ENCODE measurements at places on chromosomes 3 and 15.

- no peak for DNase-seq
Measured at GRCh38 chr15:100234158-100235029, 107.4 kb downstream of the ADAMTS17 start.

- no peak for DNase-seq
Measured at GRCh38 chr3:141336672-141337522, 31.4 kb upstream of the ZBTB38 start.

GRCh38 chr3:71504250-71505036 lies 79.1 kb downstream of the FOXP1 start:
- no peak for DNase-seq

GRCh38 chr3:34570916-34571705 lies 772.7 kb downstream of the PDCD6IP start:
- no peak for DNase-seq

- no peak for DNase-seq
Measured at GRCh38 chr15:69790632-69791031, 307.1 kb downstream of the TLE3 start.

DNA sequence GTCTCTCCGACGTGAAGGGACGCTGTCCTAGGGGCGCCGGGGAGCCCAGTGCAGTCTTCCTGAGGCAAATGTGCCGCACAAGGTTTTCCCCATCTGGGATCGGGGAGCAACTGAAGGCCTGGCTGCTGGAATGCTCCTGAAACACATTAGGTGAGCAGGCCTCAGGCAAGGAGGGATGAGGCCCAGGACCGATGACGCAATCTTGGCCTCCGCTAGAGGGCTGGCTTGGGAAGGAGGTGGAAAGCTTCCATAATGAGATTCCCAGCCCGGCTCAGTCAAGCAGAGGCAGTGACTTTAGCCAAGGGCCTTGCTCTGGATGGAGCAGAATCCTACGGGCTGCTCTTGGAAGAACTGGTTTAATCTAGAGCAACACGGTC lies 50.8 kb downstream of the CPN2 start:
- no peak for DNase-seq

- DNase-seq = no peak
Measured at GRCh38 chr15:34584996-34585395, 1.5 kb upstream of the GOLGA8B start.

GRCh38 chr15:85825719-85826118 lies 31.0 kb upstream of the KLHL25 start:
- peak; percentile 8 for DNase-seq

- DNase-seq = no peak
Measured at GRCh38 chr3:134028486-134029255, 1.1 kb downstream of the SLCO2A1 start.

DNA sequence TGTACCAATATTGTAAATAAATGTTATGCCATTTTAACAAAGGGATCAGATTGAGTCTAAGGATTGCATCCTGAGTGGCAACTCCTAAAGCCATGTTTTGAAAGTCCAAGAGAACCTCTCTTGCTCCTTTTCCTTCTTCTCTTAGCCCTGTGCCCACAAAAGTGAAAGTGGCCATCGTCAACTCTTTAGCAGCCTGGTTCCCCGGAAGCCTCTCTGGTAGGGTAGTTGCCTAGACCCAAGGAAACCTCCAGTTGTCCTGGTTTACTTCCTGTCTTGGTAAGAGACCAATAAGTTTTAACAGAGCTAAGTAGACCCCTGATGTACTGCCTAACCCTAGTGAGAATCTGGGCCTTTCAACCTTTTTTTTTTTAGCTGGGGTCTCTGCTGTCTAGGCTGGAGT lies 10.2 kb upstream of the ITPKA start:
- no peak for DNase-seq

DNA sequence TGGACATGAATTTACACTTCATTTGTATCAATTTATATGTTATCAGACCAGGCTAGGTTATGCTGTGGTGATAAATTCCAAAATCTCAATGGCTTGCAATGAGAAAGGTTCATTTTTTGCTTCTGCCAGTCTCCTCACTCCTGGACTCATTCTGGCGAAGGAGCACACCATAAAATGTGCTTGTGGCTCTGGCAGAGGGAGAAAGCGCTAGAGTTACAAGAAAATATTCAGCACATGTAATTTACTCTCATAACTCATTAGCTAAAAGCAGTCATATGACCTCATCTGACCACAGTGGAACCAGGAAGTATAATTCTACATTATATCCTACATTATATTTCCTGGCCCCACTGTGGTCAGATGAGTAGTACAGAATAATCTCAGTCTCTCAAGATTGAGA lies 193.8 kb downstream of the BCHE start:
- DNase-seq = no peak

GRCh38 chr3:197186887-197187588 lies 111.4 kb downstream of the DLG1 start:
- DNase-seq = peak; percentile 67

GRCh38 chr3:38343797-38344594 lies 2.6 kb upstream of the XYLB start:
- no peak for DNase-seq

GRCh38 chr3:14524920-14525660 lies 15.1 kb downstream of the GRIP2 start:
- DNase-seq = no peak

- no peak for DNase-seq
Measured at GRCh38 chr3:57518276-57518915, 25.7 kb downstream of the DNAH12 start.

DNA sequence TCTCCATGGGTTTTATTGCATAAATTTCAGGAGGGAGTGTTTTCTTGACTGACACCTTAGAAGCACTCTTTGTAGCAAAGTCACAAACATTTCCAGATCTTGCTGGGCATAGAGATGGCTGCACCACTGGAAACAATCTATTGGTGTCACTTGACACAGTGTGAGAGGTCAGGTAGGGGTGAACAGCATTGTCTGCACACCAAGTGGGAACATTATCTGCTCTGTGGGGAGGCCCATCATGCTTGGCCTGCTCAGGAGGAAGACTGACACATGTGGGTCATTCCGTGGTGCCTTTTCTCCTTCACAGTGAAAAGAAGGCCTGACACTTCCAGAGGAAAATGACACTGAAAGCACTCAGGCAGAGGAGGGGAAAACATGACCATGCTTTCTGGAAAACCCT lies 149.9 kb upstream of the GALNT15 start:
- no peak for DNase-seq

- DNase-seq = no peak
Measured at GRCh38 chr3:169269005-169269404, 394.5 kb downstream of the MECOM start.

DNA sequence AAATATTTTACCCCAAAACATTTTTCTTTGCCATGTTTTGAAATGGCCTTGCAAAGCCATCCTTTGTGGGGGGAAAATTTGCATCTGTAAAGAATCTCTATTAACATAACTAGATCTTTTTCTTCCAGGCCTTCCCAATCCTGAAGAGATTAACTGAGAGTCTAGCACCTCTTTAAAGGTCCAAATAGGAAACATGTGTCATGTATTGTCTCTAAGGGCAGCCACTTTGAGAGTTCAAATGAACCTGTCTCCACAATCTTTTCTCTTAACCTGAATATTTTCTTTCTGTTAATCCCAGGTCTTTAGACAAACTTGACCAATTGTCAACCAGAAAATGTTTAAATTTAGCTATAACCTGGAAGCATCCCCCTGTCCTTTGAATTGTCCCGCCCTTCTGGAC lies 236.6 kb upstream of the PROK2 start:
- DNase-seq = no peak

GRCh38 chr3:174462916-174463315 lies 396.2 kb upstream of the NAALADL2 start:
- DNase-seq = no peak

GRCh38 chr15:48922046-48922445 lies 41.7 kb downstream of the SHC4 start:
- no peak for DNase-seq

DNA sequence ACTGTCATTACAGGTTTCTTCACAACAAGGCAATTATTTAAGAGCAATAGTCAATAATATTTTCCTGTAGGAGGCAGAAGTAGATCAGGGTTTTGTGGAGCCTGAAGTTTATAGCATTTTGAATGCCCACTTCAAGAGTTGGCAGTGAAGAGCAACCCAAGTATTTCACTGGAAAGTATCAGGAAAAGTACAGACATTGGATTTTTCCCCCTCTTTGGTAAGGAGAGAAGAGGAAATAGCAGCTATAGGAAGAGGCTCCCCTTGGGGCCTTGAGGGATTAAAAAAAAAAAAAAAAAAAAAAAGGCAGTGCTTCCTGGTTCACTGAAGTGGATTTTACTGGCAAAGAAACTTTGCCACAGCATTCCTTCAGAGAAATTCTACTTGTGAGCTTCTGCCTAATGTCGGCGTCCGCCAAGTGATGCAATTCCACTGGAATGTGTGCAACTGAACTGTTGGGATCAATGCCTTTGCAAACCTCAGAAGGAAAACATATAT lies 5.7 kb upstream of the CNTN6 start:
- DNase-seq = no peak

GRCh38 chr3:187774185-187774789 lies 29.0 kb upstream of the BCL6 start:
- DNase-seq = no peak

- DNase-seq = no peak
Measured at GRCh38 chr3:45878124-45878523, 8.2 kb upstream of the CCR9 start.

DNA sequence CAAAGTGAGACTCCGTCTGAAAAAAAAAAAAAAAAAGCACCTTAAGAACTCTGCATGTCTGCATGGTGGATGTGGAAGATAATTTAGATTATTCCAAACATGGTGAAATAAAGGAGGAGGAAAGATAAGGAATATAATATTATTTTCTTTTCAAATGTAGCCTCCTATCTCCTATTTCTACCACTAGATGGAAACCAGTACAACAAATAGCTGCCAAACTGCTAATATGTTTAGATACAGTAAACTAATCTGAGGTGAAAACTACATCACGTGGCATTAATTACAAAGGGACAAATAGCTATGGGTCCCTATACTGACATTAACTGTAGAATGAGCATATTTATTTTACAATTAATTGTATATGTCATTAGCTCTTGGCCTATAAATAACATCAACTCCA lies 197.8 kb downstream of the TBC1D5 start:
- DNase-seq = no peak

- DNase-seq = no peak
Measured at GRCh38 chr3:5565026-5565425, 377.5 kb downstream of the EDEM1 start.

GRCh38 chr3:86794361-86795065 lies 196.4 kb downstream of the VGLL3 start:
- no peak for DNase-seq

- DNase-seq = no peak
Measured at GRCh38 chr15:51846066-51846462, 16.6 kb downstream of the TMOD3 start.

DNA sequence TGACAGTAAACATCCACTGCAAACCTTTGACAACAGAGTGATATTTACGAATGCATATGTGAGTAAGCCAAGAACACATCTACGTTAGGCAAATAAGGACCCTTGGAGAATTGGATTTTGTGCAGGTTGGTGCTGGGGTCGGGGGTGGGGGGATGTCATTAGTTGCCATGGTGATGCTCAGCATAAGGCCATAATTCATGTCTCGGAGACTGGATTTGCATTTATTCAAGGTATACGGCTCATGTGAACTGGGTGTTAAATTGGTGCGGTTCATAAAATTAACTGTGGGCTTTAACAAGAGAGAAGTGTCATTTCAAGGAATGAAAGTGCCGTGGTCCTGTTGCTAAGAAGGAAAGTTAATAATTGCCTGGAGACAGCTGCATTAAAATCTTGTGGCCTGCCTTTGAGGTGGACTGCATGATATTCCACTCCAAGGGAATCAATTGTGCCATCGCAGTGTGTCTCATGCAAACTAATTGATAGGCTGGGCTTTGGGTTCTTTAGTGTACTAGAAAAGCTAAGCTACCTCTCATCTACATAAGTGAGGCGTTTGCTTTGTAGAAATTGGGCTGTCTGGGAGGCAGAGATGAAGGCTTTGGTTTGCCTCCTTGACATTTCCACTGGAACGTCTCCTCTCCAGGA lies 228.9 kb upstream of the FEZF2 start:
- peak; percentile 28 for DNase-seq

- DNase-seq = no peak
Measured at GRCh38 chr3:111690242-111690641, 95.1 kb upstream of the ZBED2 start.
